ENCODE measurements at places on chromosomes 5 and 9.

- no peak for DNase-seq
These were observed 110.4 kb upstream of the SARDH start for GRCh38 chr9:133848471-133849109.

DNA sequence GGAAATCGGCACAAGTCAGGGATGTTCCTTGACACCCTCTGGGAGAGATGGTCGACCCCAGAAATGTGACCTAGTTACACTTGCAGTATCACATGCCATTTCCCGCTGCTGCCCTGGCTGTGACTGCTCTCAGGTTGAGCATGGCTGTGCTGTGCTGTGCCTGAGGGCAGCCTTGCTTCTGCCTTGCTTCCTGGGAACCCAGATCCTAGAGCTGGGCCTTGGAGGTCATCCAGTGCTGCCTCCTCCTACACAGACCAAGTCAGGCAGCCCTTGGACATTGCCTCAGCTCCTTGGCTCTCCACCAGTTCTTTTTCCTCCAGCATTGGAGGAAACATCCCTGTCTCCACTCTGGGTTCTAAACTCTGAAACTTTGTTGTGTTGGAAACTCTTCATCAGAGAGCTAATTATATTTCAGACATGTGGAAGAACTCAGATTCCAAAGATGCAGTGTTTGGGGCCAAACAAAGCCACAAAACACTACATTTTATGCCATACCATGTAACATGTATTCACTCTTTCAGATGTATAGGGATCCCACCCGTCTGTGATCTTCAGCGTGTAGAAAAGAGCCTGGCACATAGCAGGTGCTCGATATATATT, 6.1 kb downstream of the MAMDC2 start:
- no peak for DNase-seq

DNA sequence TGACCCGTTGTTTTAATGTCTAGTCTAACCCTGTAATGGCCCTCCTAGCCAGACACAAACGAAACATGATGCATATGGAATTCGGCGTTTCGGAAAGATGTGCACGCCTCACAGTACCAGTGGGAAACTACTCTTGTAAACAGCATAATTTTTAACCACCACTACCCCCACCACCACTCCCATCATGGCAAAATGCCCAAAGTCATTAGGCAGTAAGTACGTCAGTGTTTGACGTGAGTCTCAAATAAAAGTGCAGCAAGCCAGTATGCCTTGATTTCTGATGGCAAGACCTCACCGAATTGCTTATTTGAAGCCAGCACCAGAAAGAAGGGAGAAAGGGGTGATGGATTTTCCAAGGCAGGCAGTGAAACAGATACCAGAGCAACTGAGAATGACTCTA, 71.4 kb downstream of the ADRB2 start:
- no peak for DNase-seq

DNA sequence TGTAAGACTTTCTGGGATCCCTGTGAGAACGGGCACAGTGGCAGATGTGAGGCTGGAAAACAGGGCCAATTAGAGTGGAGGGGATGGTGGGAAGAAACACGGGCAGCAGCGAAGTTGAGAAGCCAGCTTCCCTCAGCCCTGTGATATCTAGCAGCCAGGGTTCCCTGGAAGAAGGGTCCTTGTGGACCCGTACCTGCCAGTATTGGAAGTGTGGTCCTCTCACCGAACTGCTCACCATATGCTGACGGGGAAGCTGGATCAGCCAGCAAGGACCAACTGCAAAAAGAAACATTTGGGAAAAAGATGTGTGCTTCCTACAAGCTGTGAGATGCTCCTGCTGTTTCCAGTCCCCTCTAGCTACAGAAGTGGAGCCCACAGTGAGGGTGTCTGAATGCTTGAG, 13.6 kb downstream of the CKMT2 start:
- DNase-seq: no peak

DNA sequence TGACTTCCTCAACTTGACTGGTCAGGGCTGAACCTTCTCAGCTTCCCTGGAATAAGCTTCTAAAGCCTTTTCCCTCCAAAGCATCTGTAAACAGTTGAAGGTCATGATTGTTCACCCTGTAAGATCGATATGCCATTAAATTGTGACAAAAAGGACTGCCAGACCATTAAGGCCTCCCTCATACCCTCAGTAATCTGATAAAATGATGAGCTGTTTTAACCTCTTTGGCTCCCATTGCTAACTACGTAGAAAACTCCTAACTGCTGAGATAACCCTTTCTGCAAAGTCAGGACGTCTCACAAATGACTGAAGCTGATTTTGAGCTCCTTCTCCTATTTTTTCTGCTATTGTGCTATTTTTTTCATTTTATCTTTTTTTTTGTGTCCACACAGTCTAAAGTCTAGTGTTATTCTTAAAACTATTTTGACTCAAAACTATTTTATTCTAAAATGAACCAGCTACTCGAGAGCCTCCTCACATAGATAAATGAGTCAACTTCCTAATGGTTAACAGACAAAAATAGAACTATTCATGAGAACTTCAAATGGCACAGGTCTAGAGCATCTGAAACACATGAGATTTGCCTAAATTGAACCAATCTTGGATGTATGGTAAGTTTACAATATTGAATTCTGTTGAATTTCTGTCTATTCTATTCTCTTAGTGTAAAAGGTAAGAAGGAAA, 395.6 kb upstream of the TLE4 start:
- DNase-seq: no peak

GRCh38 chr5:65623482-65623881, 651 bp downstream of the TRIM23 start:
- DNase-seq: no peak

DNA sequence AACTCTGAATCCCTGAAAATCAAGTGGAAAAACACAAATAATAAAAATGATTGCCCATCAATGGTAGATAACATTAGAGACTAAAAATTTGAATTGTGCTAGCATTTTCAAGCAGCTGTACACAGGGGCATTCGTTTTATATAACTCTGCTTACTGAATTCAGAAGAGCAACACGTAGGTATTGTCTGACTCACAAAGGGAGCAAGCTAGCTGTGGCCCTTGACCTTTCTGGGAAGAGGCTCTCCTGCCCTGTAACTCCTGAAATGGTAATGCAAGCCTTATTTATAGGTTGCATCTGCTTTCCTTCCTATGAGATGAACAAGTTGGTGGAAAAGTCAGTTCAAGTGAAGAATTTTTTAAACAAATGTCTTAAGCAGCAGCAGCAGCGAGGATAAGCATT, 218.7 kb upstream of the EFNA5 start:
- DNase-seq: no peak

DNA sequence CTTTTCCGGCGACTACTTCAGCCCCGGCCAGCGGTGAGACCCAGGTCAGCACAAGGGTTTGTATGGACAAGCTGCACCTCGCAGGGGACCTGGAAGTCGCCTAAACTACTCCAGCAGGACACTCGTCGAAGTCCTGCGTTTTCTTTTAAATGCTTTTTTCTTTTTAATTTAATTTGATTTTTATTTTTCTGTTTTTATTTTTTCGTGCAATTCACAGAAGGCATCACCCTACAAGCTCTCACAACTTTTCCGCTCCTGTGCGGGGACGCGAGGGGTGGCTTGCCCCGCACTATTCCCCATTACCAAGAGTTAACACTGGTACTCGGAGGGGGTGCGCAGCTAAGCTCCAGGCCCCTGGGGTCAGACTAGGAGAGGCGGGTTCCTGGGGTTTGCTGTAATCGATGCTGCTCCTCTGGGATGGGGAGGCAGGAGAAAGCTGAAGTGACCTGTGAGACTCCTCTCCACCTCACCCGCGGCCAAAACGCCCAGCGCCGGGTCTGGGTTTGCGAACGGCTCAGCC, 1.3 kb downstream of the EDIL3 start:
- no peak for DNase-seq

DNA sequence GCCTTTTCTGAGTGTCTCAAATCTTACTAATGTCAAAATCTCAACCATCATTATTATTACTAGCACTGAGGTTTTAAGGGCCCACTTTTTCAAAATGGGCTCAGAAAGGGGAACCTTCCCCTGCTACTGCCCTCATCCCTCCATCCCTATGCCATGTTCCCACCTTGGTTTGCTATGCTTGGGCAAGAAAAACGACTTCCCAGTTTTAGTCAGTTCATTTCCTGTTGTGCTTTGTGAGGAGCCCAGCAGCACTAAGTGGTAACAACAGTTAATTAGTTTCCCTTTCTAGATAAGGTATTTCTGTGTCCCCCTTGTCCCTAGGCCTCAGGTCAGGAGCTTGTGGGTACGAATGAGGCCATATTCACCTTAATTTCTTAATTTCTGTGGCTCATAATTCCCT, 595.2 kb downstream of the RAB3C start:
- no peak for DNase-seq

GRCh38 chr5:126519637-126520592, 75.1 kb downstream of the ALDH7A1 start:
- DNase-seq: no peak

- DNase-seq: no peak
These were observed 1.8 kb downstream of the MVB12B start for GRCh38 chr9:126328407-126328806.

DNA sequence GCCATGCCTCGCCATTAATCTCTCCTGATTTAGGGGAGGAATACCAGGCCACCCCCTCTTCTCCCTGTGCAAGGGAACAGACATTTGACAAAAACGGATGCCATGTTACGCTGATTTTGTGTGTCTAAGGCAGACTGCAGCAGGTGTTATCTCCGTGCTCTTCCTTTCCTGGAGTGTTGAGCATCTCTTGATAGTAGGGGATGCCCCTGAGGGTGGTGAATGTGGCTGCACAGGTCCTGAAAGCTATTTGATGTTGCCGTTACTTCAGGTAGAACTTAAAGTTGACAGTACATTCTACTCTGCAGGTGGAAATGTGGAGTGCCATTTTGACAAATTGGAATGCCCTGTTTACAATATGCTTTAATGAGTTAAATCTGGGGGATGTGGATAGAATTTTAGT, 21.5 kb downstream of the TENT4A start:
- DNase-seq: no peak

DNA sequence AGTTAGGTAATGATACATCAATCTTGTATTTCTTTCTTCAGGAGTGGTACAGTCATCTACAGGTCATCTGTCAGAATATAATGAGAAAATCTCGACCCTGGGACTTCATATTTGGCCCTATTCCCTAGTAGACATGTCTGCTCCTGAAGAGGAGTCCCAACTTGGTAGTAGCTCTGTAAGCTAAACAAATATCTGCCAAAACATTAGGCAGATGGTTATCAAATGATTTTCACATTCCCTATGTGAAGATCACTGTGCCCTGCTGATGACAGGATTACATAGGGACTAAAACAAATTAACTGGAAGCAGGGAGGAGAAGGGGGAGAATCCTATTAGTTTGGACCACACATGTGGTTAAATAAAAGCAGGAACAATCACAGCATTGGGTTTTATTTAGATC, 138.6 kb upstream of the NFIB start:
- no peak for DNase-seq

- peak; percentile 60 for DNase-seq
These were observed 50.4 kb downstream of the USP20 start for GRCh38 chr9:129885670-129886106.

- DNase-seq: no peak
These were observed 531.8 kb upstream of the DAP start for GRCh38 chr5:11292648-11293356.

DNA sequence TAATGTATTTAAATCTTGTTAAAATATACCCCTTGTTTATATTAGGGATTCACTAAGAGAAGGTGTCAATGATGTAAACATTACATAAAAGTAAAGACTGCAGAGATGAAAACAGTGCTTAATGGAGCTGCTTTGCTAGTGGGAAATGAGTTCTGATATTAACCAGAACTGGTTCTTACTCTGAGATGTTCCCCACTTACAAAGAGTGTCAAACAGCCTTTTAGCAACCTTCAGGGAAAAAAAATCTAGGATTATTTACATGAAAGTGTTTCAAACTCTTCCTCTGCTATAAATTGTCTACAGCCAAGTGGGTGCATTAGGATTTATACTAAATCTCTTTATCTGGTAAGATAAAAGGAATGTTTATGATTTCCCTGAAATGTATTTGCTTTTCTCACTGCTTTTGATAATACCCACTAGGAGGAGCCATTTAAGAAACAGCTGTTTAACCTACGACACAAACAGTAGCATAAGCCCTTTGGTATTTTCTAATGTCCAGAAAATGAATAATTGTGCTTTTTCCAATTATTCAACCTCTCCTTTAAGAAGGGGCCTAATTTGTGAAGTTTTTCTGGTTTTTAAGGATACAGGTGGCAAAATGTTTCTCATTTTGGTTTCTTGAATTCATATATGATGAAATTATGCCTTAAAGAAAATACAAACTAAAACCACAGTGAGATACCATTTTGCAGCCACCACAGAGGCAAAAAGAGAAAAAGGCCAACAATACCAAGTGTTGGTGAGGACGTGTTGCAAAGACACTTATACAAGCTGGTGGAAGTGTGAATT, 186.3 kb downstream of the TLE4 start:
- no peak for DNase-seq

DNA sequence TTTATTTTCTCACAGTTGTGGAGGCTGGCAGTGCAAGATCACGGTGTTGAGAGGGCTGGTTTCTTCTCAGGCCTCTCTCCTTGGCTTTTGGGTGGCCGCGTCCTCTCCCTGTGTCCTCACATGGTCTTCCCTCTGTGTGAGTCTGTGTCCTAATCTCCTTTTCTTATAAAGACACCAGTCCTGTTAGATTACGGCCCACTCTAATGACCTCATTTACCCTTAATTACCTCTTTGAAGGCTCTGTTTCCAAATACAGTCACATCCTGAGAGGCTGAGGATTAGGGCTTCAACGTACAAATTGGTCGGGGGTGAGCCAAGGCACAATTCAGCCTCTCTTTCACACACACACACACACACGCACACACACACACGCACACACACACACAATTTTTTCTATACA, 73.0 kb downstream of the UGCG start:
- DNase-seq: no peak

GRCh38 chr9:108434036-108434435, 421.8 kb downstream of the ACTL7B start:
- no peak for DNase-seq

GRCh38 chr9:136133191-136133958, 14.7 kb upstream of the TMEM250 start:
- peak; percentile 20 for DNase-seq

- DNase-seq: no peak
These were observed 85.0 kb upstream of the HRH2 start for GRCh38 chr5:175572886-175573285.

GRCh38 chr5:74636149-74636548, 4.4 kb downstream of the ENC1 start:
- no peak for DNase-seq

GRCh38 chr5:80916676-80917075, 43.5 kb upstream of the RASGRF2 start:
- no peak for DNase-seq

Measured in NCI-H1092 (cell line).